AG04450 (cell line): ENCODE measurements at places on chromosomes 6 and 20.

GRCh38 chr20:53656293-53657202, 62.9 kb upstream of the ZNF217 start:
- no peak for DNase-seq

DNA sequence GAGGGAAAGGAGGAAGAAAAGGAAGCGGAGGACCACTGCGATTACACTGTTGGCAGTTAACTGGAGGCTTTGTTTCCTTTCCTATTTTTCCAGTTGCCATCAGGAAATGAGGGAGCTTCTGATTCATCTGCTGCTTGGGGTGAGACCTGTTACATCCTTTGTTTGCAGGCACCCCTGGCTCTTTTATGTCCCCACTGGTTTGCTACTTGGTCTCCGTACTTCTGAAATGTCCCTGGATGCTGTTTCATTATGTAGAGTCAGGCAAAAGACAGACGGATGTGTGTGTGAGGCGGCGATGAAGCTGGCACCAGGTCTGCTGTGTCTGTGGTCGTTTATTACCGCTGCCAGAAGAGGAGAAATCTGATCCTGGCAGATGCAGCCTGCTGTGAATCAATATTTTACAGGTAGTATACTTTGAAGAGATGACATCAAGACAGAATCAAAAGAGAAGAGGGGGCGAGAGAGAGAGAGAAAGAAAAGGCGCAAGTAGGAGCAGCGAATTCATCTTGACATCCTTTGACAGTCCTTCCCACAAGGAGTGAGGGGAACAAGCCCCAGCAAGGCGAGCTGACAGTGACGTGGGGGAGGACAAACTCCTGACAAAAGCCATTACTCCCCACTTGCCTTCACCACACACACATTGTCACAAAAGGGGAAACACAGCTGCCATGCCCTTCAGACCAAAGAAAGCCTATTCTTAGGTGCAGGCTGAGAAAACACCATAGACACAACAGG, 145.9 kb upstream of the FBXL4 start:
- DNase-seq: no peak

- DNase-seq: no peak
These were observed 97.5 kb downstream of the DOK5 start for GRCh38 chr20:54572665-54573435.

GRCh38 chr20:41234546-41234945, 83.0 kb downstream of the ZHX3 start:
- no peak for DNase-seq

DNA sequence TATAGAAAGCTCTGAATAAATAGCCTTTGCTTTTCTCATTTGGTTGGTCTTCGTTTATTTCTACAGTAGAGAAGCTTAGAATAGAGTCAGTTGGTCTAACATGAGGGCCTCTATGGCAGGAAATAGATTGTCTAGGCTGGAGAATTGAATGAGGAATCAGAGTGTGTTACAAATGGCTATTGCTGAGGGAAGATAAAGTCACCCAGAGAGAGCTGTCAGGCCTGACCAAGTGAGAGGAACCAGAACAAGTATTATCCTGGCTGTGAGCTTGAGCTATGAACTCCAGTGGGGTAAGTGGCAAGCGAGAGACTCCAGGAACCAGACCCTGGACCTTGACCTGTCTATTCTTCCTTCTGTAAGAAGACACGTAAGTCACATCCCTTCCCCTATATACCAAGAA, 353.1 kb downstream of the CD83 start:
- no peak for DNase-seq

DNA sequence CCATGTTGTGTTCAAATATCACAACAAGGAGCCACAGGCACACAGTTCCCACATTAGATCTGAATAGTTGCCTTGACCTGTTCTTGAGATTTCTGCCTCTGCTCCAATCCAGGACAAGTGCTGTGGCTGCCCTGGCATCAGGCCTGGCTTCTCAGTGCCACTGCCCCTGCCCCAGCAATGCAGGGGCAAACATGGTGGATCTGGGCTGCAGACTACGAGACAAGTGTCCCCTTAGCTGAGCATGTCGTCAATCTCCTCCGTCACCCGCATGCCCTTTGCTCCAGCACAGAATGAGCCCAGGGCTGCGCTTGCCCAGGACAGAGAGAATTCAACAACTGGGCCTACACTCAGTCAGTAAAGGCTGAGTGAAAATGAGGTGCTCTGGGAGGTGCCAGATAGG, 201.6 kb downstream of the SYNDIG1 start:
- no peak for DNase-seq

GRCh38 chr6:159646733-159647132, 46.3 kb downstream of the SOD2 start:
- DNase-seq: no peak

- DNase-seq: no peak
These were observed 21.2 kb downstream of the REPS1 start for GRCh38 chr6:138966870-138967269.

- no peak for DNase-seq
These were observed 67.1 kb upstream of the NOTCH4 start for GRCh38 chr6:32290886-32291450.

- no peak for DNase-seq
These were observed 588 bp upstream of the ACSS2 start for GRCh38 chr20:34875642-34876405.

GRCh38 chr6:51118792-51119191, 300.1 kb downstream of the TFAP2B start:
- DNase-seq: no peak
